Daoy (cell line): ENCODE measurements at places on chromosomes 3 and 15. TPM values are rescaled to one million over a fixed set of nuclear protein-coding genes. Genes with fewer than 3 reads are reported as not detected.
A peak's percentile ranks its signal among the peaks of the same experiment; 100 is the strongest.

NMB gene
- 0.30 and 3.4 TPM in 2 replicates for total RNA-seq

GRCh38 chr15:75669191-75669878 is 21.6 kb downstream of the SNX33 start:
- DNase-seq = peak; percentile 76

CNBP gene
- 520 and 547 TPM in 2 replicates for total RNA-seq

DNA sequence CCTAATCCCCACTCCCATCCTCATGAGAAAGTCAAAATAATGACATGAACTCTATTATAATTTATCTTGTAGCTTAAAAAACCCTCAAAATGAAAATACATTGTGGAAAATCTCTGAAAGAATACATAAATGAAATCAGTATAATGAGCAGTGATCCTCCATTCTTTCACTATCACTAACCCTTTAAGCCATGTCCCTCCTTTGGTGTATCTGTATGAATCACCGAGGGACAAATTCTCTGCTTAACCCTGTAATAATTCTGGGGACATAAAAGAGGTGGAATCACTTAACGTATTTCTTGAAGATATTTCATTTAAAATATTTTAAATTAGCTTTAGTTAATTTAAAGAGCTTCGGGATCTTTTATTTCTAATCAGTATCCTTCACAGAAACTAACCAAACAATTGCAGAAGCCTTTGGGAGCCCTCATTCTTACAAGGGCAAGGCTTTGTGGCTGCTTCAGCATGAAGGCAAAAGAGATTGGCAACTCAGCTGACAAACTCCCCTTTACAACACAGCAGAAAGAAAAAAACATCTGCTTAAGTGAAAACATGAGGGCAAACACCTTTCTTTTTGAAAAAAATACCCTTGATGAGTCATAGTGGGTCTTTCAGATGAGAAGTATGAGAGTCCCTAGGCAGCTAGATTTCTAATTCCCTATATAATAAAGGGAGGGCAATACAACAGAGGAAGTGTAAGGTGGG is 44.0 kb upstream of the ALCAM start:
- no peak for DNase-seq

- DNase-seq = no peak
These were observed 312.9 kb downstream of the ZBBX start for GRCh38 chr3:167066977-167067786.

DNA sequence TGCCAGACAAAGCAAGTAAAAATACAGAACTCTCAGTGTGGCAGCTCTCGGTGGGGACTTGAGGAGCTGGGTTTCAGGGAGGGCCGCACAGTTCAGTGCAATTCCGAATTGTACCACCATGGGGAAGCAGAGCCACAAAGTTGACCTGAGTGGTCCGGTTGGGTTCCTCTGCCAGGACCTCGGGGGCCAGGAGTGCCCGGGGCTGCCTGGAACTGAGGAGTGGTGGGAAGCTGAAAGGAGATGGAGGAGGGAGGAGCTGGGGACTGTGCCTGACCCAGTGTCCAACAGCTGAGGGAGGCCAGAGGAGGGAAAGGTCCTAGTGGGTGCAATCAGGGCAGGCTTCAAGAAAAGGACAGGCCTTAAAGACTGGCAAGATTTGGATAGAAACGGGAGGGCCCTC is 32.2 kb upstream of the TRH start:
- DNase-seq = peak; percentile 70

DNA sequence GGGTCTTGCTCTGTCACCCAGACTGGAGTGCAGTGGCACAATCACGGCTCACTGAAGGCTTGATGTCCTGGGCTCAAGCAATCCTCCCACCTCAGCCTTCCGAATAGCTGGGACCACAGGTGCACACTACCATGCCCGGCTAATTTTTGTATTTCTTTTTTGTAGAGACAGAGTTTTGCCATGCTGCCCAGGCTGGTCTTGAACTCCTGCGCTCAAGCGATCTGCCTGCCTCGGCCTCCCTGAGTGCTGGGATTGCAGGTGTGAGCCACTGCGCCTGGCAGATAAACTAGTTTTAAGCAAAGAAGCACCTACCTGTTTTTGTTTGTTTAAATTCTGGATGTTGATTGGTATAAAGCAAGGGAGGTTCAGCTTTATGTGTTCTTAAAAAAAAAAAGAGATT is 170.6 kb upstream of the GOLIM4 start:
- DNase-seq = no peak

CGGBP1 gene
- total RNA-seq = 25.8 and 28.6 TPM in 2 replicates

GRCh38 chr15:43922021-43922420 is 95.2 kb downstream of the WDR76 start:
- DNase-seq = peak; percentile 19

DNA sequence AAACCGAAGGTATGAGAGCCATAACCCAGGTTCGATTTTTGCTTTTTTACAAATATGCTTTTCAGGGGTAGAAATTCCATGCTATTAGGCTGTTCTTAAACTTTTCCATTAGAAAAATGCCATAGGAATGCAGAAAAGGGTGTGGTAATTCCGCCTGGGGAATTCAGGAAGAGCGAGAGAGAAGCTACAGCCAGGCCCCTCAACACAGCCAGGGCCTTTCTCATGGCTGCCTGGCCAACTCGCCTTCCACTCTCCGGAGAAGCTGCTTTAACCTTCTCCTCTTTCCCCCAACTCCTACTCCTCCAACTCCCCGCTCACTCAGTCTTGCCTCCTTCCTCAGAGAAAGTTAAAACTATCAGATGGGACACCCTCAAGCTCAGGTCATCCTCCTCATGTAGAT is 9.1 kb upstream of the TICRR start:
- no peak for DNase-seq

DNA sequence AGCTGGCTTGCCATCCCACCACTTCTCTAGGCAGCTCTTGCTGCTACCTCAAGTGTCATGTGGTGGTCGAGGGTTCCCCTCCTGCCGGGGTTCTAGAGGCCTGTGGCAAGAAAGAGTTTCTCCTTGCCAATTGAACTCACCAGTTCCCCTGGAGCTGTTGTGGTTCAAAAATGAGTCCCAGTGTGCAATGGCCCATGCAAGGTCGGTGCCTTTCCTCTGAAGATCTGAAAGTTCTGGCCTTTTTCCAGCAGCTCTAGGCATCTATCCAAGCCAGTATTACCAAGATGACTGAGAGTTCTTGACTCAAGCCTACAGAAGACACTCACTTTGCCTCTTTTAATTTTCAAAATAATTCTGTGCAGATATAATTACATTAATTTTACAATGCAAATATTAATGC is 163.6 kb downstream of the KCNMB2 start:
- peak; percentile 56 for DNase-seq

ATP8B4 gene
- total RNA-seq = not detected in 2 replicates

GRCh38 chr3:108525971-108526370 is 15.6 kb upstream of the MYH15 start:
- no peak for DNase-seq

DNA sequence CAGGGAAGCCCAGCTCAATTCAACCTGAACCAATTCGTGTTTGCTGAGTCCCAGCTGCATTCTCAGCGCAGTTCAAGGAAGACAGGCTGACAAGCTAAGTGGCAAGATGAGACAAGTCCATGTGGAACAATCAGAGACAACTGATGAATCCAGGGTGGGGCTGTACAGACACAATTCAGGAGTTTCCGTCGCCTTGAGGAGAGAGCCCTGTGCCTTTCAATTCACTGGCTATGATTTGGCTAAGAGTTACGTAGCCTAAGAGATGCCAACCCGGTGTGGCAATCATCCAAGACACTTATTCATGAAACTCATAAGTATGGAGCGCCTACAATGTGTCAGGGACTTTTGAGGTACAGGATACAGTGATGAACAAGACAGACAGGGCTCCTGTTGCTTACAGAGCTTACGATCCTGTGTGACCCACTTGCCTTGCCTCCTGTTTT is 15.5 kb upstream of the ZBED2 start:
- DNase-seq = peak; percentile 45
